H9 (cell line): ENCODE measurements at places on chromosomes 16 and 17.
A peak's percentile ranks its signal among the peaks of the same experiment; 100 is the strongest.

GRCh38 chr17:17156511-17156910 lies 49.6 kb downstream of the PLD6 start:
- DNase-seq: no peak

DNA sequence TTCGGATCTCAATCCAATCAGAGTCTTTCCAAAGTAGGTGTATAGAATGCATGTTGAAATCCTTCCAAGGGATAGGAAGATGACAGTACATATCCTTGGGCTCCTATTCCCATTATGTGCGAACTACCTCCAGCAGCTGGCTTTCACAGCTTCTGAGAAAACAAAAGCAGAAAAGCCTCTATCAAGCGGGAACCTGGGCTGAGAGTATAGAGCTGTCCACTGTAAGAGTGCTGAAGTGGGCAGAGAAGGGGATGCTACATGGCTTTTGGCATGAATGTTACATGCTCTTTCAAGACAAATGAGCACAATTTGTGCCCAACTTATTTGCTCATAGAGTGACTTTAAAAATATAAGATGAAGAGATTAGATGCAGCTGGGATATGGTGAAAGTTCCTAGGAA lies 993.5 kb downstream of the CDH8 start:
- DNase-seq: peak; percentile 27

GRCh38 chr16:2881783-2882649 lies 999 bp upstream of the FLYWCH2 start:
- DNase-seq: no peak

- DNase-seq: no peak
These were observed 3.8 kb downstream of the AXIN2 start for GRCh38 chr17:65557349-65558310.

DNA sequence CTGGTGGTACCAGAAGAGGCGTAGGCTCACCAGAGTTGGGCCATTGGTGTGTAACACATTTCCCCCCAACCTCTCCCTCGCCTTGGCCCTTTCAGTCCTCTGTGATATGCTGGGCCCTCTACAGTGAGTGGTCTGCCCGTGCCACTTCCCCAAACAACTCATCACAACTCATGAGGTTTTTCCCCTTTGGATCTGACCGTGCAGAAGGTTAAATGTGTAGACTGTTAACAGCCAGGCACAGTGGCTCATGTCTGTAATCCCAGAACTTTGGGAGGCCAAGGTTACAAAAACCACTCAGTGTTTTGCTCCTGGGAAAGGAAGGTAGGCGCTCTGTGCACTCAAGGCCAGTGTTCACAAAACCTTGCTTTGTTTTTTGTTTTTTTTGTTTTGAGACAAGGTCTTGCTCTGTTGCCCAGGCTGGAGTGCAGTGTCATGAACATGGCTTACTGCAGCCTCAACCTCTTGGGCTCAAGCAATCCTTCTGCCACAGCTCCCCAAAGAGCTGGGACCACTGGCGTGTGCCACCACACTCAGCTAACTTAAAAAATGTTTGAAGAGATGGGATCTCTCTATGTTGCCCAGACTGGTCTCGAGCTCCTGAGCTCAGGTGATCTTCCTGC lies 11.3 kb upstream of the CYB5B start:
- DNase-seq: no peak

DNA sequence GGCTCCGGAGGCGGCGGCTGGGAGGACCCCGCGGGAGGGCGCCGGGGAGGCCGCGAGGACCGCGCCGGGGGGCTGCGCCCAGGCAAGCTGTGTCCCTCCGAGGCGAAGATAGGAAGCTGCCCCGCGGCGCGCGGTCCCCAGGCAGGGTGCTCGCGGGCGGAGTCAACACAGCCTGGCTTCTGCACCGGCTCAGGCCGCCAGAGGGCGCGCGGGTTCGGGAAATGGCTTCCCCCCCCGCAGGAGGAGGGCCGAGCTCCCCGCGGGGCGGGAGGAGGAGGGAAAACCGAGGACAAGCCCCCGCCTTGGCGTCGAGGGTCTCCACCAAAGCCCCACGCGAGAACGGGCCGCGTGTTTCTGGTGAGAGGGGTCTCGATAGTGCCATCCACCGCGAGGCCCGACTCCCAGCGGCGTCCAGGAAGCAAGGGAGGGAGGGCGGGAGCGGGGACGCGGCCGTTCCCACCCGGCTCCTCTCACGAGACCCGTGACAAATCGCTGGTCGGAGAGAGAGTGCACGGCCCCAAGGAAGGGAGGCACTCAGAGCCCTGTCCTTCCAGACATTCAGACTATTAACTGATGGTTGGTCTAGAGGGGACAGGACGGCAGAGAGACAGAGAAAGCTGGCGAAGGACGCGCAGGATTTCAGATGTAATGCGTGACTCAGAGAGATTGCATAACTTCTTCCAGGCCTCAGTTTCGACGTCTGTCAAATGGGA lies 64.4 kb upstream of the DNAJA2 start:
- DNase-seq: peak; percentile 80
